DND-41 (cell line): ENCODE measurements at places on chromosomes 13 and 19.

DNA sequence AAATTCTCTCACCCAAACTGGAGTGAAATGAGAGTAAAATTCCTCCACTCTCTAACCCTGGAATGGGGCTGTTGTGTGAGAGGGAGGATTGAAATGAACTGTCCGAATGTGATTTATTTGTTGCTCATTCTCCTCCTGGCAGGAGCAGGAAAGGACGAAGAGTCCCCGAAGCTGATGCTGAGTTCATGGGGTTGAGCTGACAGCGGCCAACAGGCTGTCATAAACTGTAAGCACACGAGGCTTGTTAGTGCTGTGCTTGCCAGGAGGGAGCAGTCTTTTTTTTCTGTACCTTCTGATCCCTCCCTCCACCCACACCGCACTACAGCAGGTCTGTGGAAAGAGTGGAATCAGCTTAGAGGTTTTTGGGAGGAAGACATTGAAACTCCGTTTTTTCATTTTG, 33.1 kb upstream of the ZNF331 start:
- no peak overlapping the region for H3K27ac ChIP-seq
- H3K4me3 ChIP-seq = no peak overlapping the region
- H3K36me3 ChIP-seq = no peaks in the 10 kb centered on the region
- DNase-seq = no peak

DNA sequence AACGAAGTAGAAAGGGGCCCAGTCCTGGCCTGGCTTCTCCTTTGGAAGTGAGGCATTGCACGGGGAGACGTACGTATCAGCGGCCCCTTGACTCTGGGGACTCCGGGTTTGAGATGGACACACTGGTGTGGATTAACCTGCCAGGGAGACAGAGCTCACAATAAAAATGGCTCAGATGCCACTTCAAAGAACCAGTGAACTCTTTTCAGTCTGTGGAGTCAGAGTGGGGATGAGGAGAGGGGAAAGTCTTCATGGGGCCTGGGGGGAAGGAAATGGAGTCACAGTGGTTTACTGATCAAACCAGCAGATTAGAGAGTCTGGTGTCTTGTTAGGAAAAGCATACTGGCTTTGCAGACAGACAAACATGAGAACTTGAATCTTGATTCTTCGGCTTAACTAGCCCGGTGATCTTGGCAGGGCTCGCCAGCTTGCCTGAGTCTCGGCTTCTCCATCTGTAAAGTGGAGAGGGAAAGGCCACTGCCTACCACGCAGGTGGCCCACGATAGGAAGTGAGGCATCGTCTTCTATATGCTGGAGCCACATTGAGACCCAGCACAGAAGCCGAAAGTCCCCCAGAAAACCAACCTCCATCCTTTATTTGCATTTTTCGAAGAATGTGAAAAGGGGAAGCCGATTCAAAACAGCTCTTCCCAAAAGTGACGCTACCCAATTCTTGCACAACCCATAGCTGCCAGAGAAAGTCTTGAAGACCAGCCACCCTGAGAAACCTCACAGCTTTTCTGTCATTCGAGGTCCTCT, at the start of gene FFAR1:
Gene FFAR1 (plus strand): TSS at position 732 of the 759 bp plus-strand sequence. CDS start 3,650 bp downstream, outside the sequence.
- H3K27me3 ChIP-seq = peaks cover 19% of the 10 kb centered on the region
- H3K4me3 ChIP-seq = no peak within 1 kb of the TSS
- H3K27ac ChIP-seq = no peak within 1 kb of the TSS
- peaks cover 19% of the 10 kb centered on the region for H3K4me1 ChIP-seq
- DNase-seq = peak; percentile 50

DNA sequence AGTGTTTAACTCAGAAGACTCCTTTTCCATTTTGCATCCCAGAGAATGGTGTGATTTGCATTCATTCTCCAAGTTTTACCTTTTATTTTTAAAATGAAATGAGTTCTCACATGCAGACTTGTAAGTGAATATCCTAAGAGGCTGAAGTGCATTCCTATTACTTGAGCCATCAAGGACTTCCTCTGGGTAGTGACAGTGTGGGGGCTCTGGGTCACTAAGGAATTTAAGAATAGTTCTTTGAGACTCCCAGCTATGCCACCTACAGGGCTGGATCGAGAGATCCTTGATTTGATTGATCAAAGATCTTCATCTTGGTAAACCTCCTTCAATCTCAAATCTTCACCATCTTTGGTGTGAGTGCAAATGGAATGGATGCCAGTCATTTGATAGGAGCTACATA, 36.3 kb upstream of the SLC10A2 start:
- H3K27me3 ChIP-seq = no peaks in the 10 kb centered on the region
- H3K4me3 ChIP-seq = no peak overlapping the region
- no peak overlapping the region for H3K27ac ChIP-seq
- no peak for DNase-seq
- no peaks in the 10 kb centered on the region for H3K36me3 ChIP-seq
- H3K4me1 ChIP-seq = no peaks in the 10 kb centered on the region

GRCh38 chr13:79382545-79383275, 23.3 kb downstream of the RBM26 start:
- peaks cover 21% of the 10 kb centered on the region for H3K36me3 ChIP-seq
- H3K4me1 ChIP-seq = no peaks in the 10 kb centered on the region
- no peak overlapping the region for H3K4me3 ChIP-seq
- H3K27me3 ChIP-seq = no peaks in the 10 kb centered on the region

- H3K4me3 ChIP-seq = no peak overlapping the region
- H3K36me3 ChIP-seq = no peaks in the 10 kb centered on the region
- H3K27ac ChIP-seq = no peak overlapping the region
- DNase-seq = no peak
- no peaks in the 10 kb centered on the region for H3K27me3 ChIP-seq
- no peaks in the 10 kb centered on the region for H3K4me1 ChIP-seq
These were observed 504.5 kb downstream of the TBC1D4 start for GRCh38 chr13:74977498-74977897.

DNA sequence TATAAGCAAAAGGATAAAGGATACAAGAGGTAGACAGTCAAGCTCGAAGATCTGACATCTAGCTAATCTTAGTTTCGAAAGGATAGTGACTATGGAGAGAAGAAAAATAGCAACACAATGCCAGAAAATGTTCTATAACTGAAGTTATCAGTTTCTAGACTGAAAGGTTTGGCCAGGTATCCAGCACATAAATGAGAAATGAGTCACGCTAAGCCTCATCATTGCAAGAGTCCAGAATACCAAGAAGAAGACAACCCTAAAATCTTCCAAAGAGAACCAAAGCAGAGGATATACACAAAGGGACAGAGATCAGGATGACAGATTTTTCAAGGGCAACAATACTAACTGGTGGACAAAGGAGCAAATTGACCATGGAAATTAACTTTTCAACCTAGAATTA, 237.0 kb downstream of the POSTN start:
- no peaks in the 10 kb centered on the region for H3K36me3 ChIP-seq
- H3K27ac ChIP-seq = no peak overlapping the region
- no peaks in the 10 kb centered on the region for H3K4me1 ChIP-seq
- DNase-seq = no peak
- H3K4me3 ChIP-seq = no peak overlapping the region

DNA sequence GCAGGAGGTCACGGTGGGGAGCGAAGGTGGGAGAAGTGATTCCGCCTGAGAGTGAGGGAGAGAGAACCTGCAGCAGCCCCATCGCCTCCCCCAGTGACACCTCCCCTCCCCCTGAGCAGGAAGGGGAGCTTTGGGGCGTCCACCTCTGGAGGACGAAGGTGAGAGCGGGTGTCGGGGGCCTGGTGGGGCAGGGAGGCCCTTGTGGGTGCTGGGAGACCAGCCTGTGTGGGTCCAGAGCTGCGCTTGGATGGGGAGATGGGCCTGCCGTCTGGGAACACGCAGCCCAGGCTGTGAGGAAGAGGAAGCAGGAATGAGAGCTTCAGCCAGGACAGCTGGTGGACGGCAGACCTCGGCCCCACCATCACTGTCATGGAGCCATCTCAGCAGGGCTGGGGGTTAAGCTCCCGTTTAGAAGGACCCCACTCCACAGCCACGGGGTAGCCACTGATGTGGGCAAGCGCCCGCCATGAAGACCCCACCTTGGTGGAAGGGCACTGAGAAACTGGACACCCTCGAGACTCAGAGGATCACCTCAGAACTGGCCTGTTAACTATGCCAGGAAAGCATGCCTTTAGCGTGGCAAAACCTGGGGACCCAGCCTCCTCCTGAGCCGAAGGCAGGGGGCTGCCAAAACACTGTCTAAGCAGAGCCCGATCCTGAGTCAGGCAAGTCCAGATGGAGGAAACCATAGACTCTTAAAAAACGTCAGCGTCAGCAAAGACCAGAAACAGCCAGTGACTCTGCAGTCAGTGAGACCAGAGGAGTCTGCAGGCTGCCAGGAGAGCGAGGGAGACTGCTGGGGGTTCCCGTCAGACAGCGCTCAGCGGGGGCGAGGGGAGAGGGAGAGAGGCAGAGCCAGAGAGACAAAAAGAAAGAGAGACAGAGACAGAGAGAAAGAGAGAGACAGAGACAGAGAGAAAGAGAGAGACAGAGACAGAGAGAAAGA, 6.4 kb upstream of the PROZ start:
- no peak for DNase-seq
- H3K4me3 ChIP-seq = no peak overlapping the region
- no peaks in the 10 kb centered on the region for H3K27me3 ChIP-seq
- no peaks in the 10 kb centered on the region for H3K36me3 ChIP-seq
- peaks cover 23% of the 10 kb centered on the region for H3K4me1 ChIP-seq

GRCh38 chr13:113408562-113408961, 44.6 kb upstream of the GRTP1 start:
- no peak for DNase-seq
- no peak overlapping the region for H3K27ac ChIP-seq
- H3K4me1 ChIP-seq = no peaks in the 10 kb centered on the region
- H3K27me3 ChIP-seq = peaks cover 4% of the 10 kb centered on the region
- no peaks in the 10 kb centered on the region for H3K36me3 ChIP-seq

GRCh38 chr19:54399189-54399588, 16.1 kb upstream of the TTYH1 start:
- H3K4me1 ChIP-seq = no peaks in the 10 kb centered on the region
- no peaks in the 10 kb centered on the region for H3K36me3 ChIP-seq
- H3K4me3 ChIP-seq = no peak overlapping the region

GRCh38 chr19:6000228-6000847, 22.4 kb upstream of the RANBP3 start:
- H3K27me3 ChIP-seq = no peaks in the 10 kb centered on the region
- no peaks in the 10 kb centered on the region for H3K4me1 ChIP-seq
- no peak overlapping the region for H3K4me3 ChIP-seq
- DNase-seq = no peak
- H3K27ac ChIP-seq = no peak overlapping the region
- peaks cover 10% of the 10 kb centered on the region; the same call in 1 of the 2 replicates for H3K36me3 ChIP-seq

- no peak overlapping the region for H3K4me3 ChIP-seq
- DNase-seq = no peak
- peaks cover 61% of the 10 kb centered on the region for H3K36me3 ChIP-seq
- H3K4me1 ChIP-seq = peaks cover 48% of the 10 kb centered on the region
- H3K27me3 ChIP-seq = no peaks in the 10 kb centered on the region
These were observed 15.8 kb downstream of the DEDD2 start for GRCh38 chr19:42201489-42202289.

DNA sequence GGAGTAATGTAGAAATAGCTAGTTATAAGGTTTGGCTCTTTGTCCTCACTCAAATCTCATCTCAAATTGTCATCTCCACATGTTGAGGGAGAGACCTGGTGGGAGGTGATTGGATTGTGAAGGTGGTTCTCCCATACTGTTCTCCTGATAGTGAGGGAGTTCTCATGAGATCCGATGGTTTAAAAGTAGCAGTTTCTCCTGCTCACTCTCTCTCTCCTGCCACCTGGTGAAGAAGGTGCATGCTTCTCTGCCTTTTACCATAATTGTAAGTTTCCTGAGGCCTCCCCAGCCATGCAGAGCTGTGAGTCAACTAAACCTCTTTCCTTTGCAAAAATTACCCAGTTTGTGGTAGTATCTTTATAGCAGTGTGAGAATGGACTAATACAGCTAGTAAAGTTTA, 849.4 kb downstream of the DACH1 start:
- H3K27ac ChIP-seq = no peak overlapping the region
- DNase-seq = no peak
- H3K27me3 ChIP-seq = no peaks in the 10 kb centered on the region
- H3K4me1 ChIP-seq = no peaks in the 10 kb centered on the region
- no peak overlapping the region for H3K4me3 ChIP-seq

- no peaks in the 10 kb centered on the region for H3K4me1 ChIP-seq
- peaks cover 12% of the 10 kb centered on the region; the same call in 1 of the 2 replicates for H3K36me3 ChIP-seq
- no peaks in the 10 kb centered on the region for H3K27me3 ChIP-seq
- H3K27ac ChIP-seq = no peak overlapping the region
These were observed 76.6 kb downstream of the DGKH start for GRCh38 chr13:42125046-42125445.

DNA sequence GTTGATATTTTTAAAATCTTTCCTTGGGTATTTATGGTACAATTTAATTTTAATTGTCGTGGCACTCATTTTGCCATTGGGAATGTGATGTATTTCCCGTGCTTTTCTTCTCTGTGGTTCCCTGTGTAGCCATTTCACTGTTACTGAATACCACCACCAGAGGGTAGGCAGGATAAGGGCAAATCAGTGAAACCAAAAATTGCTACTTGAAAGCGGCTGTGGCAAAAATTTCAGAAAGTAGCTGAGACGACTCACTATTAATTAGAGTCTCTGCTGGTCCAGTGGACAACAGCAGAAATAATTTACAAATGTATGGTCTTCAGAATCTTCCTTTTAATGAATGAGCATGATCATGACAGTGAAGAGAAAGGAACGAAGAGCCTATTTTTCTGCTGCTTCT, 34.4 kb upstream of the MIR17HG start:
- no peak overlapping the region; the same call in 1 of the 2 replicates for H3K4me3 ChIP-seq
- peaks cover 32% of the 10 kb centered on the region for H3K4me1 ChIP-seq
- peak; percentile 20 for DNase-seq
- no peaks in the 10 kb centered on the region for H3K27me3 ChIP-seq
- no peak overlapping the region for H3K27ac ChIP-seq
- no peaks in the 10 kb centered on the region for H3K36me3 ChIP-seq
